NK-92 treated with Interleukin-12 subunit alpha and Interleukin-12 subunit beta, amount 100 ng/mL, for 24 hours (cell line): ENCODE measurements at places on chromosomes 2 and 18.

DNA sequence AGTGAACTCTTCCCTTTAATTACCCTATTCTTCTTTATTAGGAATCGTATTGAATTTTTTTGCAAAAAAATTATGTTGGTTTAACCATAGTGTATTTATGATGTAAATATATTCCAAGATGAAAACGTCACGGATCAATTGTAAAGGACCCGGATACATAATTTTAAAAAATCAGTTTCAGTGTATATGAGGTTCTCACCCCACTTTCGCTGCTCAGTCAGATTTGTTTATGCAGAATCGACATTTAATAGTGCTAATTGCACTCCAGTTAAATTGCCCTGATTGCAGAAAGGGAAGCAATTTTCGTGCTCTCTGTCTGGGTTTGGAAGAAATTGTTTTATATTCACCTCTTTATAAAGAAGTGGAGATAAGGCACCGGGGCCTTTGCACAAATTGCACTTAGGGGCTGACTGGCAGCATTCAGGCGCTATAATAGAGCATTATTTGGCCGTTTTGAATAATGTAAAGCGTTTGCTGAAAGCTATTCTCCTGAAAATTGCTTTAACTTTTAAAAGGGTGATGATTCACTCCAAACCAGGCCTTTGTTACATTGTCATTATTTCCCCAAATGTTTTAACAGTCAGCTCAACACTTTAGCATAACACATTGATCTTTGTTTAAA lies 3.0 kb upstream of the SP9 start:
- DNase-seq = no peak

- DNase-seq = no peak
Measured at GRCh38 chr2:164620873-164621763, at the start of gene GRB14. GRB14 (minus strand) TSS chr2:164621482; CDS start chr2:164621309, 173 bp downstream.

GRCh38 chr2:107697385-107697784 lies 129.3 kb upstream of the RGPD4 start:
- no peak for DNase-seq

DNA sequence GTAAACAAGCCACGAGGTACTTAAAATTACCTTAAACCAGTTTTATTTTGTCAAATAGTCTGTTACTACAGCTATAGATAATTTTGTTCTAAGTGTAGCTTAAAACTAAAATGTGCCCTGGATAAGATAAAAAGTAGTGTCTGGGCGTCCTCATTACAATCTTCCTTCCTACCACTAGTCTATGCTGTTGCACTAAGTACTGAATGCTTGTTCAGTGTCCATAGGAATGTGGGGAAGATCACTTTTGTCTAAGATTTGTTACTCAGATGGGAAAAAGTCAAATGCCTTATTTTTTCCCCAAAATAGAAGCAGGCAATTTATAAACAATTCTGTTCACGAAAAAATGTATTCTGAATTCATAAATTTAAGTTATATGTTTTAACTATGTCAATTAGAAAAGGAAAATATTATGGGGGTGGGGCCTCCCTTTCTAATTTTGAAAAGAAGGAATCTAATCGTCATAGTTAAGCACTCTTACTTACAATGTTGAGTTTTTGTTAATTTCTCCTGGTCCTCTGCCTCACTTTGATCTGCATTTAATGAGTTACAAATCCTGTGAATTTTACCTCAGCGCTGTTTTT lies 140.4 kb upstream of the VRK2 start:
- DNase-seq = no peak

GRCh38 chr2:53969968-53970723 lies 647 bp downstream of the PSME4 start:
- peak; percentile 31 for DNase-seq

GRCh38 chr2:119155633-119156032 lies 2.9 kb downstream of the C1QL2 start:
- no peak for DNase-seq

- DNase-seq = no peak
Measured at GRCh38 chr2:241943961-241944575, 74.5 kb downstream of the RTP5 start.

- peak; percentile 20 for DNase-seq
Measured at GRCh38 chr2:121080013-121080772, 204.8 kb downstream of the TFCP2L1 start.

GRCh38 chr2:42252464-42252863 lies 83.3 kb downstream of the EML4 start:
- DNase-seq = no peak

DNA sequence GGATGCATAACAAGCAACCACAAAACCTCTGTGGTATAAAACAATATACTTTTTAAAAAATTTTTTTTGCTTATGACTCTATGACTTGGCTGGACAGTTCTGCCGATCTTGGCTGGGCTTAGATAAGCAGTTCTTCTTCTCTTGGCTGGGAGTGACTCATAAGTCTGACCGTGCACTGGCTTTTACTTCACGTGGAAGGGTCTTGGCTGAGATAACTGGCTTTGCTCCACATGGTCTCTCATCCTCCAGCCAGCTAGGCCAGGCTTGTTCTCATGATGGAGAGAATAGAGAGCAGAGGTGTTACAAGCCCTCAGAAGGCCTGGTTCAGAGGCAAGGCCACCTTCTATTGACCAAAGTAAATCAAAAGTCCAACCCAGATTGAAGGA lies 178.9 kb upstream of the SERPINE2 start:
- DNase-seq = no peak
